Activated CD8-positive, alpha-beta memory T cell treated with anti-CD3 and anti-CD28 coated beads, Interleukin-2, amount 10 ng/mL, durations not matched to agents 7 days and 5 days (primary cell): ENCODE measurements at places on chromosomes 12 and 14. TPM values are rescaled to one million over a fixed set of nuclear protein-coding genes. Genes with fewer than 3 reads are reported as not detected.

- H3K4me3 ChIP-seq = peak within 1 kb of the TSS; percentile 73
- H3K4me1 ChIP-seq = peaks cover 13% of the 10 kb centered on the region
- no peak within 1 kb of the TSS for H3K27ac ChIP-seq
- DNase-seq = peak; percentile 67
These were observed at the start of gene SPTB for GRCh38 chr14:64879635-64880220. TSS of gene SPTB (minus strand) at chr14:64879907. CDS start at chr14:64823094, 56,813 bp downstream.

G2E3 gene
- 36.2 TPM for total RNA-seq

GRCh38 chr12:22287776-22288621 lies 46.5 kb downstream of the ST8SIA1 start:
- H3K27ac ChIP-seq = peak overlapping the region; percentile 67
- DNase-seq = peak; percentile 44
- no peaks in the 10 kb centered on the region for H3K27me3 ChIP-seq
- peak overlapping the region; percentile 29 for H3K4me3 ChIP-seq
- H3K36me3 ChIP-seq = no peaks in the 10 kb centered on the region

PLCZ1 gene
- total RNA-seq = not detected

TUNAR gene
- total RNA-seq = not detected

- peaks cover 18% of the 10 kb centered on the region for H3K36me3 ChIP-seq
- no peaks in the 10 kb centered on the region for H3K27me3 ChIP-seq
- no peak for DNase-seq
- peak overlapping the region; percentile 99 for H3K4me3 ChIP-seq
- H3K27ac ChIP-seq = peak overlapping the region; percentile 100
These were observed 814 bp downstream of the RAB2B start for GRCh38 chr14:21475767-21476522.
